ENCODE measurements at places on chromosomes 16 and 17.
A peak's percentile ranks its signal among the peaks of the same experiment; 100 is the strongest.

GRCh38 chr16:13909872-13910303, 10.1 kb upstream of the ERCC4 start:
- no peak for DNase-seq

DNA sequence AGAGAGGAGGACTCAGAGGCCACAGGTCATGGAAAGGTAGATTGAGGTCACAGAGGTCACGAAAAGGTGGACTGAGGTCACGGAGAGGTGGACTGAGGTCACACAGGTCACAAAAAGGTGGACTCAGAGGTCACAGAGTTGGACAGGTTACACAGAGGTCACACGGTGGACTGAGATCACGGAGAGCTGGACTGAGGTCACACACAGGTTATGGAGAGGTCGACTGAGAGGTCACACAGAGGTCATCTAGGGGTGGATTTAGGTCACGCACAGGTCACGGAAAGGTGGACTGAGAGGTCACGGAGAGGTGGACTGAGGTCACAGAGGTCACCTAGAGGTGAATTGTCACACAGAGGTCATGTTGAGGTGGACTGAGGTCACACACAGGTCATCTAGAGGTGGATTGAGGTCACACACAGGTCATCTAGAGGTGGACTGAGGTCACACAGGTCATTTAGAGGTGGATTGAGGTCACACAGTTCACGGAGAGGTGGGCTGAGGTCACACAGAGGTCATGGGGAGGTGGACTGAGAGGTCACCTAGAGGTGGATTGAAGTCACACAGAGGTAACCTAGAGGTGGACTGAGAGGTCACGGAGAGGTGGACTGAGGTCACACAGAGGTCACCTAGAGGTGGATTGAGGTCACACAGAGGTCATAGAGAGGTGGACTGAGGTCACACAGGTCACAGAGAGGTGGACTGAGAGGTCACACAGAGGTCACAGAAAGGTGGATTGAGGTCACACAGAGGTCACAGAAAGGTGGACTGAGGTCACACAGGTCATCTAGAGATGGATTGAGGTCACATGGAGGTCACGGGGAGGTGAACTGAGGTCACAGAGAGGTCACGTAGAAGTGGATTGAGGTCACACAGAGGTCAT, 26.7 kb upstream of the JPT2 start:
- no peak for DNase-seq

- no peak for DNase-seq
Observed at GRCh38 chr17:65990593-65990992, 201.3 kb downstream of the CEP112 start.

GRCh38 chr16:1982013-1982433, 754 bp upstream of the NOXO1 start:
- no peak for DNase-seq

GRCh38 chr16:2511128-2511800, 2.5 kb upstream of the ATP6V0C start:
- no peak for DNase-seq

GRCh38 chr17:50310455-50311111, 35.3 kb upstream of the XYLT2 start:
- no peak for DNase-seq

DNA sequence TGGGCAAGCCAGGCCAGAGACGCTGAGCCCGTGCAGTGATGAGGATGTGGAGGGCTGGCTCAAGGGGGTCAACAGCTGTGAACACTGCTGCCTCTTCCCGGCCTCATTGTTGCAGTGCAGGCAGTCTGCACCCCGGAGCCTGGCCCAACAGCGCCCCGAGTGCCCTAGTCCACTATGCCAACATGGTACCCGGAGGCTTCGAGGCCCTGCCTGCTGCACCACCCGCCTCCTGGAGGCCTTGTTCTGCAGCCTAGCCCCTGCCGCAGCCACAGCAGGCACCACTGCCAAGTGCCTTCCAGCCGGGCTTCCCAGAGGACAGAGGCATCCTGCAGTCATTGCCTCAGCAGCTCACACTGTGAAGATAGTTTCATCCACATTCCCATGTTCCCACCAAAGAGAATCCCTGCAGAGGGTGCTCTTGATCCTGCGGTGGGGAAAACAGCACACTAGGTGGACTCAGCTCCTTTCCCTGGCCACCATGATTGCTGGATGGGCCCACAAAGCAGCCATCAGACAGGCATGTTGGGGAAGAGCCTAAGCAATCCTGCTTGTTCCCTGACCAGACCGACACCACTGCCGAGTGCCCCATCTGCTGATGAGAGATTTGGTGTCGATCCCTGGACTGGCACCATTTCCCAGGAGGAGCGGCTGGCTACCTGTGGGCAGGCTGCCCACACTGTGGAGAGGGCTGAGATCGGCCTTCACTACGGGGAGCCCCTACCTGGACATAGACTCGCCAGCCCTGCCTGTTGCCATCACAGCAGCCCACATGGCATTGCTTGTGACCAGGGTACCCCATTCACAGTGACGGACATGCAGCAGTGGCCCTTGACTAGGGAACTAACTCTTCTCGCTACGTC, 44.9 kb downstream of the USP22 start:
- no peak for DNase-seq

DNA sequence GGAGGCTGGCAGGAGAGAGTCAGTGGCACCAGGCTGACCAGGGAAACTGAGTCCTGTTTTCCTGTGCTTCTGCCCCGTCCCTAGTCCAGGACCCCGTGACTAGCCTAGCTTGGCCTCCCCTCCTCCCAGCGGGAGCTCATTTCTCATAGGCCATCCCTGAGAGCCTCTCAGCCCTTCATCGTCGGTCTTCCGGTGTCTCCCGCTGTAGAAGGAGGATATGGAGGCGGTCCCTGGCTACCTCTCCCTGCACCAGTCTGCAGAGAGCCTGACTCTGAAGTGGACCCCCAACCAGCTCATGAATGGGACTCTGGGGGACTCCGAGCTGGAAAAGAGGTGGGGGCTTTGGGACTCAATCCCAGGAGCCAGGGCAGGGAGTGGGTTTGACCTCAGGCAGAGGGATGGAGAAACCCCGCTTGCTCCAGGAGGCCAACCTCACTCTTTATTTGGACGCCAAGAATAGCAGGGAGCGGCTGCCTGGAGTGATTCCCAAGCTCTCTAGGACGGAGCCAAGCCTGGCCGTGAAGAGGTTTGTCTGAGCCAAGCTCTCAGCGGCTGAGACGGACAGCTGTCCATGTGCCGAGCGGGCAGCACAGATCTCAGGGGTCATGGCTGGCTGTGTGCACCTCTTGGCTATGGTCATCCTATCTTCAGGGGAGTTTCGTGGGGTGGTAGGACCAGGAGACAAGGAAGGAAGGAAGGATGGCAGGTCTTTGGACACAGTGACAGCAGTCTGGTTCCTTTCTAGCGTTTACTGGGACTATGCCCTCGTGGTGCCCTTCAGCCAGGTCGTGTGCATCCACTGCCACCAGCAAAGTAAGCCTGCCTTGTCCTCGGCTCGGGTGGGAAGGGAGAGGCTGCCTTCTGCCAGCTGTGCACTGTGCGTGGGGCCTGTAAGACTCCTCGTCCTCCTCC, 26.8 kb downstream of the SGSM2 start:
- DNase-seq: no peak

DNA sequence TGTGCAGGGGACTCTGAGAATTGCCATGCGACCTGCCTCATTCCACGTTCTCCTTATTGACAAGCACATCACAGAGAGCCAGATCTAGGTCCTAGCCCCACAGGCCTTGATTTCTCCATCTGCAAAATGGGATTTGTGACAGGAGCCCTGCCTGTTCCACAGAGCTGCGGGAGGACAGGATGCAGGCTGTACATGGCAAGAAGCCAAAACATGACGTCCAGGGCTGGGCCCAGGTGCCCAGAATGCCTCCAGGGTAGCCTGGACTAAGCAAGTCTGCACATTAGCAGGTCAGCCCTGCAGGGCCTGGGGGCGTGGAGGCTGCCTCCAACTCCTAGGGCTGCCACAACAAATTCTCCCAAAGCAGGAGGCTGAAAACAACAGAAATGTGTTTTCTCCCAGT, 235.7 kb upstream of the SDK2 start:
- no peak for DNase-seq

DNA sequence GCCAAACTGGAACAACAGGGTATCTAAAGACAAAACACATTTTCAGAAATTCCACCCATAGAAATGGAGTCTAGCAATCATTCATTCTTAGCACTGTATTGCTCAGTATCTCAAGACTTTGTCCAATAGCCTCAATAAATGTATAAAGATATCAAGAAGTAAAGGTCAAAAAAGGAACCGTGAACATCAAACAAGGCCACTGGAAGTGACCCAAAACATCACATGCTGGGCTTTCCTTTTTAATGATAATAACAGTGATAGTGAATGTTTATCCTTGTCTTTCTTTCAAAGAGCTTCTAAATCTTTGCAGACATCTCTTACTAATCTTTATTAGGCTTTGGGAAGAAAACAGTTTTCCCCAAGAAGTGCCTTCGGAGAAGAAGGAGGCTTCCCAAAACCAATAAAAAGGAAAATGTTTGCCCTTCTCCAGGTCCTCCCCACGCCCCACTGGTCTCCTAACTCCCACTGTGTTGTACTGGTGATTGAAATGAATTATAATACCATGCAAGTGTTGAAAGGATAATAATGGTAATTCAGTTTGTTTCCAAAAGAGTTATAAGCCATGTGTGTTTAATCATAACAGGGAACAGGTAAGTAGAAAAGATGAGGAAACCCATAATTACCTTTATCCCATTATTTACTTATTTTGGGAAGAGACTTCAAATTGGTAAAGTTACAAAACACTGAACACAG, 18.6 kb downstream of the RNF43 start:
- no peak for DNase-seq

GRCh38 chr16:85521552-85522307, 91.4 kb upstream of the GSE1 start:
- DNase-seq: no peak

DNA sequence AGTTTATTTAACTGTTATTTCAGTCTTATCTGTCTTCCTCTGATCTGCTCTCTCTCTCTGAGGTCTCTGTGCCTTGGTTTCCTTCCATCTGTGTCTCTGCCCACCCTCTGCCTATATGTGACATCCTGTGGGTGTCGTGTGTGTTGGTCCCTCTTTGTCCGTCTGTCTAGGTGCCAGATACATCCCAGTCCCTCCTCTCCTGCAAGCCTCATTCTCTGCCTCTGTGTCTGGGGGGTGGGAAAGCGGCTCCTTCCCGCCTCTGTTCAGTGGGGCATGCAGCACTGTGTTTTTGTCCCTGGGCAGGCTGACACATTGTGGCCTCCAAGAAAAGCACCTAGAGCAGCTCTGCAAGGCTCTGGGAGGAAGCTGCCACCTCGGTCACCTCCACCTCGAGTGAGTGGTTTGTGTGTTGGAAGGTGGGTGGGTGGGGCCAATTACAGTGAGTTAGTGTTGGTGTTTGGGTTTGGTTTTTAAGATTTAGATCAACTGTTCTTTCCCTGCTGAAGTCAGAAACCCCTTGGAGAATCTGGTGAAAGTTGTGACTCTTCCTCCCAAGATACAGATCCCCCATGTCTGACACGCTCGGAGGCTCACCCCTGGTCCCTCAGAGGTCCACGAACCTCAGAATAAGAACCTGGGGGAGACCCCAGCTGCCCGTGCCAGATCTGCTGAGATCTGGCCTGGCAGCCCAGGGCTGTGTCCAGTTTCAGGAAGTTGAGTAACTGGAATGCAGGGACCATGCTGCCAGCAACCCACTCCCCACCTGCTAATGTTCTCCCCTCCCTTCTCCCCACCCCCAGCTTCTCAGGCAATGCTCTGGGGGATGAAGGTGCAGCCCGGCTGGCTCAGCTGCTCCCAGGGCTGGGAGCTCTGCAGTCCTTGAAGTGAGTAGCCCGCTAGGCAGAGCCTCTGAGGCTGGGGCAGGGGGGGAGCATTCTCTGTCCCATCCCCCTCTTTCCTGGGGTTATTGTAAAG, 50.9 kb upstream of the CPNE2 start:
- no peak for DNase-seq

DNA sequence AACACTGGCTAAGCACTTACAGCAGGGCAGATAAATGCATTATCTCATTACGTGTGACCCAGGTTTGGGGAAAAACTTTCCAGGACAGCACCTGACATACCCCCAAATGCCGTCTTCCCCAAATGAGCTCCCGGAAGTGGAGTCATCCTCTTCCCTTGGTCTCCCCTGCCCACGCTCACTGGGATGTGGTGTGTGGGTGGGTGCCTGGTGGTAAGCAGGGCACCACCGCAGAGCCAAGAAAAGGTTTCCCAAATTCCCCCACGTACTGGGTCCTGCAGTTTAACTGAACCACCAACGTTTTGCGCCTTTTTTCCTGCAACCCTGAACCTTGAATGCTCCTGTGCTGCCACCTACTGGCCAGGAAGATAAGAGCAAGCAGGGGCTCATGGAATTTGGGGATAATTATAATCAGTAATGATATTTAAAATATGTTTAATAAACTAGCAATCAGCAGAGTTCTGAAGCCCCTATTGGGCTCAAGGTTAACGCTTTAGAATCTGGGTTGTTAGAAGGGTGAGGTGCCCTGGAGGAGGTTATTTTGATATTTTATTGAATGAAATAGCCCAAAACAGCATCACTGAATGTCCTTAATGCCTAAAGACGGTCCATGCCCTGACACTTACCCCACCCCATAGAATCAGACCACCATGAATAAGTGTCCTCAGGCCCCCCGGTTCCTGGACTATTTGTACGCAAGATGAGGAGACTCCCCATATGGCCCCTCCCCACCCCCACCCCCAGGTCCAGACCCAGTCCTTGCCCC, 8.0 kb downstream of the SPPL2C start:
- peak; percentile 20 for DNase-seq

DNA sequence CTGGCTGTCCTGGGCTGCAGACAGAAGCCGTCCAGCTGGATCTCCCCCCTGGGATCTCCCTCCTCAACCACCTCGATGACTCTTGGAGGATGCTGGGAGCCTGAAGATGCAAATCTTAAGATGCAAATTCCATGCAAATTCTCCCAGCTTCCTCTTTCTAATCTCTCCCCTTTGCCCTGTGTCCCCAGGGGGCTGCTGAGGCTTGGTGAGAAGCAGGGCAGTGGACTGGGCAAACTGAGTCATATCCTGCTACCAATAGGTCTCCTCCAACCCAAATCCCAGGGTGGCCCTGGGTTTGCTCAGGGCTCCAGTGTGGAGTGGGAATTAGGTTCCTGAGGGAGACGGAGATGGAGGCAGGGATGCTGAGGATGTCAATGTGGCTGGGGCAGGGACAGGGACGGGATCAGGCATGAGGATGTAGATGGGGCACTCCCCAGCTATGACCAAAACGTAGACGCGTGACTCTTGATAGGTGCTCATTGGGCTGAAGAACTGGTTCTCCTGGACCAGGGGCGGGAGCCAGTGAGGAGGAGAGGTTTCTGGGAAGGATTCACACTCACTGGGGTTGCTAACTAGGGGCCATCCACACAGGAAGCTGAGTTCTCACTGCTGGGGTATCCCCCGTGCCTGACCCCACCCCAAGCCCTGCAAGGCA, 3.6 kb upstream of the ALOX12B start:
- no peak for DNase-seq

GRCh38 chr17:59547131-59547915, 18.1 kb upstream of the DHX40 start:
- DNase-seq: peak; percentile 26

- no peak for DNase-seq
Observed at GRCh38 chr16:11681556-11681955, 13.3 kb downstream of the SNN start.

All from foreskin melanocyte (primary cell).